ENCODE measurements at places on chromosomes 1 and 21.

GRCh38 chr1:186683652-186684410, 3.6 kb upstream of the PTGS2 start:
- DNase-seq = no peak

GRCh38 chr1:175889848-175890247, 146.5 kb upstream of the TNR start:
- DNase-seq = no peak

DNA sequence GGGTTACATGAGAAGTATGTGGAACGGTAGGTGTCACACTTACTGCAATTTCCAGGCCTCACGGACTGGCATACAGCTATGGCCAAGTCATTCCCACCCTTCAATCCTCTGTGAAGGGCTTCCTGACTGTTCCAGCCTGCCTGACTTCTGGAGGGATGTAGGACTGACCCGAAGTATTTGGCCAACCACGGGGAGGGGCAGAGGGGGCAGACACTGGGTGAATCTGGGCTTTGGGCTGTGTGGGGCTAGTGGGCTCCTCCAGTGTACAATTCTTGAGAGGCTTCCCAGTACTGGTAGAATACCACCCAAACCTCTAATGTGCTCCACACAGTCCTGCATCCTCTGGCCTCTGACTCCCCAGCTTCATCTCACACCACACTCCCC, 78.2 kb downstream of the FAM78B start:
- DNase-seq = no peak

- DNase-seq = no peak
Measured at GRCh38 chr1:46643368-46643775, 24.8 kb downstream of the ATPAF1 start.

DNA sequence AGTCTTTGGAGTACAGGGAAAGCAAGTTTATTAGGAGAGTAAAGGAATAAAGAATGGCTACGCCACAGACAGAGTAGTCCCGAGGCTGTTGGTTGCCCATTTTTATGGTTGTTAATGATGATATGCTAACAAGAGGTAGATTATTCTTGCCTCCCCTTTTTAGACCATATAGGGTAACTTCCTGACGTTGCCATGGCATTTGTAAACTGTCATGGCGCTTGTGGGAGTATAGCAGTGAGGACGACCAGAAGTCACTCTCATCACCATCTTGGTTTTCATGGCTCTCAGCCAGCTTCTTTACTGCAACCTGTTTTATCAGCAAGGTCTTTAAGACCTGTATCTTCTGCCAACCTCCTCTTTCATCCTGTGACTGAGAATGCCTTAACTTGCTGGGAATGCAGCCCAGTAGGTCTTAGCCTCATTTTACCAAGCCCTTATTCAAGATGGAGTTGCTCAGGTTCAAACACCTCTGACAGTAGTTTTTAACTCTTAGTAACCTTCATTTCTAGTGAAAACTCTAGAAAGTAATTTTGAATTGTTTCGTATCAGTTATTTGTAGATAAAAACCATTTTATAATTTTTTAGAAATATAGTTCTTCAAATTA, 26.2 kb downstream of the TCP10L start:
- DNase-seq = no peak

GRCh38 chr1:229941160-229941559, 125.9 kb upstream of the GALNT2 start:
- no peak for DNase-seq

DNA sequence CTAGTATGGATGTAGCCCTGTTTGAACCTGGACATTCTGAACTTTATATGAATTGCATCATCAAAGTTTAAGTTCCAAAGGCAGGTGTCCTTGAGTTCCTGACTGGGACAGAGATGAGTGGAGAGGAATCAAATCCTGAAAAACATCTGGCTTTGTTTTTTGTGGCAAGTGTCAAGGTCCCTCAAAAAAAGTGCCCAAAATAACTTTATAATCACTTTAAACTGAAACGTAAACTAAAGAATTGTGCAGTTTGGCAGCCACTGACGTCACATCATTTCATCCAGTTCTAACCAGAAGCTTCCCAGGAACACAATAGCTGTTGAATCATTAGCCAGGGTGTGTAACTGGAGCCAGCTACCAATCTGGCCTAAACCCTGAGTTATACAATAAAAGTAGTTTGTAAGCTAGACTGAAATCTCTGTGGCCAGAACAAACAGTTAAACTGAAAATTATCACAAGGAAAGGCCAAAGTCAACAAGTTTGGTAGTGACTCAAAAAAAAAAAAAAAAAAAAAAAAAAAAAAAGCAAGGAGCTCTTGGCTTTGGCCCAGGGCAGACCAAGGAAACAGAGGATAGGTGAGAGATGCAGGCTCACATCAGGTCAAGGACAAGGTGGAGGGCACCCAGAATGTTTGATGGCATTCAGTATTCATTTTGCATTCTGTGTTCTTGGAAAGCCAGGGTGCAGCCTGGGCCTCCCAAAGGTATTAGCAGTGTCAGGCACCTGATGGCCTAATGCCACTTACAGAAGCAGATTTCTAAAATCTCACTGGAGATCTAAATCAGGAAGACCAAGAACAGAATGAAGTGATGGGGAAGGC, 74.3 kb downstream of the TNFSF18 start:
- DNase-seq = no peak

Measured in hypothalamus (tissue), 51 donors.